ENCODE measurements at places on chromosomes 5 and 9.

DNA sequence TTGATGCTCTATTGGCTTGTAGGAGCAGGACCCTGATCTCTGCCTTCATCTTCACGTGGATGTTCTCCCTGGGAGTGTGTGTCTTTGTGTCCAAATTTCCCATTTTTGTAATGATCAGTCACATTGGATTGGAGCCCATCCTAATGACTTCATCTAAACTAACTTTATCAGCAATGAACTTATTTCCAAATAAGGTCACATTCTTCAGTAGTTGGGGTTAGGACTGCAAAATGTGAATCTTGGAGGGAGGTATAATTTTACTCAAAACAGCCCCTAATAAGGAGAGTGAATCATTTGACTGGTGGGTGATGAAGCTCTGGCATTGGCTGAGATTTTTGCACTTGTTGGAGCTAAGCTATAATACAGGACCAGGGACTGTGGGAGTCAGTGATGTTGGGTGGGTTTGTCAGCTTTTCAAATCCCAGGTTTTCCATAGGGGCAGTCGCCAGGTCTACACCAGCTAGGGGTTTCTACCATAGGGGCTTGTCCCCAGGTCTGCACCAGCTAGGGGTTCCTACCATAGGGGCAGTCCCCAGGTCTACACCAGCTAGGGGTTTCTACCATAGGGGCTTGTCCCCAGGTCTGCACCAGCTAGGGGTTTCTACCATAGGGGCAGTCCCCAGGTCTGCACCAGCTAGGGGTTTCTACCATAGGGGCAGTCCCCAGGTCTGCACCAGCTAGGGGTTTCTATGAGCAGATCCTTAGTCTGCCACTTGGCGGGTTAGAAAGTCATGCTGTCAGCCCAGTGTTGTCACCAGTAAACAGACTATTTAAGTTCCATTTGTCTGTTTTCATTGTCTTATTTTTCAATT is 382.6 kb upstream of the DAP start:
- peak; percentile 48 for DNase-seq

- DNase-seq = no peak
These were observed 82.9 kb downstream of the COL23A1 start for GRCh38 chr5:178507151-178507932.

GRCh38 chr5:93587597-93588351 is 4.8 kb downstream of the NR2F1 start:
- no peak for DNase-seq

DNA sequence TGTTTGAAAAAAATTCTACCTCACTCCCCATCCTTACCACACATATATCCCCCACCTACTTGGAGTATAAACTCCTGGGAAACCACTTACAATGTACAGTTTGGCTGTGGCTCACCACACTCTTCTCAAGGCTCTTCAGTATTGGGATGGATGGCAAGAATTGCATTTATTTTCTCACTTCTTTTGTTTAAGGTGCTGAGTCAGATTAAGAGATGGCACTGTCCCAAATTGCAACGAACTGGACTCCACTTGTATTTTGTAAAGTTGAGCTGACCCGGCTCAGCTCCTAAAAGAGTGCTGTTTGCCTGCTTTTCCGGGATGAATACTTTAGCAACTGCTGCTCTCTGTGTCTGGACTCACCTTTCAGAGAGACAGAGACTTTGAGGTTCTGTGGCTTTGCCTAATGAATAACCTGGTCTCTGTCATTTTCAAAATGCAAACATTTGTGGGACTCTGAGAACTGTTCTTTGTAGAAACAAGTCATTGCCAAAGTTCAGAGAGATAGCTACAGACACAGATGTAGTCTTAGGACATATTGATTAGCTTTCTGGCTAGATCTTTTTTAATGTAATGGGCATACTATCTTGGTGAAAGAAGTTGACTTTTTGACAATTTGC is 42.2 kb downstream of the PPP2R2B start:
- no peak for DNase-seq

- no peak for DNase-seq
These were observed 82.8 kb downstream of the SLIT3 start for GRCh38 chr5:169218176-169218575.

DNA sequence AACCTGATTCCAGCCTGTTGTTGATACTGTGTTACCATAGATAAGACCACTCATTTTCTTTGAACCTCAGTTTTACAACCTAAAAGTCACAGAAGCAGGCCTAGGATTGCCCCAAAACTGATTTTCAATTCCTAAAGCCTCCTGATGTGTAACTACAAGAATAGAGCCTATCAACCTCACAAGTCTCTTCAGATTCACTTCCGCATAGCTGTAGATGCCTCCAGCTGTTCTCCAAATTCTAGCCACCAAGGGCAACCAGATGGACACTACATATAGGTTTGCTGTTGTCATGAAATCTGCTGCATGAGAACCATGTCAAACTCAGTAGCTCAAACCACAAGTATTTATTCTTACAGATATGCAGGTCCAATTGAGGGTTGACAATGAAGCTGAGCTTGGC is 143.5 kb downstream of the SPATA31D1 start:
- DNase-seq = no peak

DNA sequence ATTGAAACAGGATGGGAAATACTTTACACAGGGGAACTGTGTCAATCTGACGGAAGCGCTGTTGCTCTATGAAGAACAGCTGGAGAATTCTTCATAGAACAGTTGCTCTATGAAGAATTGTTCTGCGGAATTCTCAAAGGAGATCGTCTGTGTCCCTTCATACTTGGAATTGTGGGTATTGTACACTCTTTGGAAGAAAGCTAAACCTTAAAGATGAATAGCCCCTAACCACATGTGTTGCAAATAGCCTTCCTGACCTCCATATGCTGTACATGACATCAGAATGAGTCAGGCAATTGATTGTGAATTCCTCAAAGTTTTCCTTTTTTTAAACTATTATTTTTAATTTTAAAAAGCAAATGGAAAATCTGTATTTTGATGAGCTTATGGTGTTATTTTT is 15.6 kb downstream of the NIM1K start:
- DNase-seq = no peak

DNA sequence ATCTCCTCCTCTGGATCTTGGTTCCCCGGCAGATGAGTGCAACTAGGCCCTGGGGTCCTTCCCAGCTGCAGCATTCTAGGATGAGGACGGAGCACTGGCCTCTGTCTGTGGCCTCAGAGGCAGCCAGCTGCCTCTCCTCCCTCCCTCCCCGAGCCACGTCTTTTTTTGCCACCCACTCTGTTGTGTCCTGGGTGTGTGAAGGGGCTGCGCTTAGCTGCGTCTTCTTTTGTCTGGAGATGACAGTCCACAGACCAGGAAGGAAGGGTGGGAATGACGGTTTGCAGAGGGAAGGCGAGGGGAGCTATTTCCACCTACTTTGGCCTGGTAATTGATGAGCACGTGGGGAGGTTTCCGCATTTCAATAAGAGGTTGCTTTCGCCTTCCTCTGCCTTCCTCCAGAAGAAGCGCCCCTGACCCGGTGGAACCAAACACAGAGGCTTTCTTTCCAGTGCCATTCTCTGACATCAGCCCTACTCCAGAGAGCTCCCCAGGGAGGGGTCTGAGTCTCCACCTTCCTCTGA is 34.5 kb upstream of the GABRP start:
- DNase-seq = no peak

DNA sequence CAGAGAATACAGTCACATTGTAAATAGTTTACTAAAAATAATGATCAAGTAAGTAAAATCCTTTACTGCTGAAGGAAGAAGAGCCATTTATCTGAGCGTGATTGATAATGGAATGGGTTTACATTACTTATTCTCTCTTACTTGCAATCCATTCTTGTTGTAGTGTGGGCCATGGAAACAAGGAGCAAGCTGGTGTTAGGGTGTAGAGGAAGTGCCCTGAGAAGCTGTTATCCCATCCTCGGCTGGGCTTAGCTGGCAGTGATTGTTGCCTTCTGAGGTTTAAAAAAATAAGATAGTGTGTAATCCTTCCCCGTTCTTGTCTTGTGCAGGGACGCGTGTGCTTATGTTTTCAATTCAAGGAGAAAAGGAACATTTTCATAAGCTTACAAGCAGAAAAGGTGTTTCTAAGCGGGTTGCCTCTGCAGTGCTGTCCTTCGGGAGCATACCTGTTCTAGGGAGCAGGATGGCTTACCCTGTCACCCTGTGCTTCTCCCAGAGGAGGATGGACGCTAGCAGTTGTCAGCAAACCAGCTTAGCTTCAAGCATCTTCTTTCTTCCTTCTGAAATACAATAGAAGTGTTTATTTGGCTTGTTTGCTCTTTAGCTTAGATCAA is 188.3 kb downstream of the ARHGEF28 start:
- no peak for DNase-seq

GRCh38 chr5:127665641-127666040 is 16.8 kb downstream of the CTXN3 start:
- DNase-seq = no peak

DNA sequence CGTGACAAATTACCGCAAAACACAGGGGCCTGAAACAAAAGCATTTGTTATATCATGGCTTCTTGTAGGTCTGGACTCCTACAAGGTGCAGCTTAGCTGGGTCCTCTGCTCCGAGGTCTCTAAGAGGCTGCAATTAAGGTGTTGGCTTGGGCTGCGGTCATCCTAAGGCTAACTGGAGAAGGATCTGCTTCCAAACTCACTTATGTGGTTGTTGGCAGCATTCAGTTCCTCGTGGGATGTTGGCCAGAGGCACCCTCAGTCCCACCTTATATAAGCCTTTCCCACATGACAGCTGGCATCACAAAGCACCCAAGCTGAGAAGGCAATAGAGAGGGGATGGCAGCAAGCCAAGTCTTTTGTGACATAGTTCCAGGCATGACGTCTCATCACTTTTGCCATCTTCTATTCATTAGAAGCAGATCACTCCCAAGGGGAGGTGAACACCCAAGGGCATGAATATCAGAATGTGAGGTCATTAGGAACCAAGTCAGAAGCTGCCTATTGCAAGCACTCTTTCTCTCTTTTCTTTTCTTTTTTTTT is 47.9 kb upstream of the ZBTB43 start:
- DNase-seq = no peak

- DNase-seq = no peak
These were observed 2.6 kb downstream of the IRF1 start for GRCh38 chr5:132487841-132488555.

Data from stimulated activated CD8-positive, alpha-beta memory T cell treated with anti-CD3 and anti-CD28 coated beads, Interleukin-2, amount 100 ng/mL, for 48 hours (primary cell).